IMR-90 (cell line): ENCODE measurements at places on chromosomes 3 and 15. TPM values are rescaled to one million over a fixed set of nuclear protein-coding genes. Genes with fewer than 3 reads are reported as not detected.

Gene LRRIQ4
- not detected in 2 replicates for polyA plus RNA-seq

Gene C3orf52
- polyA plus RNA-seq: 6.4 and 7.5 TPM in 2 replicates

Gene MCTP2
- polyA plus RNA-seq: 5.1 and 6.6 TPM in 2 replicates

GRCh38 chr3:120864541-120864940, 43.5 kb upstream of the STXBP5L start:
- no peaks in the 10 kb centered on the region; the same call in 1 of the 2 replicates for H3K27me3 ChIP-seq
- no peak for DNase-seq
- no peak overlapping the region for H3K27ac ChIP-seq
- H3K36me3 ChIP-seq: no peaks in the 10 kb centered on the region
- H3K4me3 ChIP-seq: no peak overlapping the region
- no peaks in the 10 kb centered on the region for H3K4me1 ChIP-seq

DNA sequence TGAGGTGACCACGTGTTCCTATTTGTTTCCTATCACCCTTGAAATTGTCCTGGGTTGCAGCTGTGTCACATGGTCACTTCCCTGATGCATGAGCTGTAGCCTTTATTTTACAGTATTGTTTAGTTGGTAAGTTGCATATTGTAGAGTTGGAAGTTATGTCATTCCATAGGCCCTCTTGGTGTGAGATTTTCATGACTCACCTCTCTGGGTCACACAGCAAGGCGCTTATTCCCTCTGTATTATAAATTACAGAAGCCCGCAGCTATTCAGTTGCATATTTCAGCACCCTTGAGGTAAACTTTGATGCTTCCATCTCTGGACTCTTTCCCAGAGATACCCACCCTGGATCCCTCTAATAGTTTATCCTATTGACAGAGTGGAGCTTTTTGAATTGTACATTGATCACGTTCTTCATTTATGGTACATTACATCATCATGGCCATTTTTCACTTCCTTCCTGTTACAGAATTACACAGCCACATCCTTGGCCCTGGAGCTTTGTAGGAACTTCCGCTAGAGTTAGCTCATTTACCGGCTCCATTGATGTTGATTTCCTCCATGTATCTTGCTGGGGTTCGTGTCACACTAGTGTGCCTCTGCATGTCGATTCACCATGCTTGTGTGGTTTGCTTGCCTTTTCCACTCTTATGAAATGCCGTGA, 543.1 kb upstream of the RGMA start:
- H3K27me3 ChIP-seq: no peaks in the 10 kb centered on the region
- no peak for DNase-seq
- H3K4me3 ChIP-seq: no peak overlapping the region
- no peaks in the 10 kb centered on the region for H3K4me1 ChIP-seq
- no peaks in the 10 kb centered on the region for H3K36me3 ChIP-seq
